ENCODE measurements at places on chromosomes 7 and 10. TPM values are rescaled to one million over a fixed set of nuclear protein-coding genes. Genes with fewer than 3 reads are reported as not detected.

NRBF2 gene
- 16.1 TPM for total RNA-seq

DNA sequence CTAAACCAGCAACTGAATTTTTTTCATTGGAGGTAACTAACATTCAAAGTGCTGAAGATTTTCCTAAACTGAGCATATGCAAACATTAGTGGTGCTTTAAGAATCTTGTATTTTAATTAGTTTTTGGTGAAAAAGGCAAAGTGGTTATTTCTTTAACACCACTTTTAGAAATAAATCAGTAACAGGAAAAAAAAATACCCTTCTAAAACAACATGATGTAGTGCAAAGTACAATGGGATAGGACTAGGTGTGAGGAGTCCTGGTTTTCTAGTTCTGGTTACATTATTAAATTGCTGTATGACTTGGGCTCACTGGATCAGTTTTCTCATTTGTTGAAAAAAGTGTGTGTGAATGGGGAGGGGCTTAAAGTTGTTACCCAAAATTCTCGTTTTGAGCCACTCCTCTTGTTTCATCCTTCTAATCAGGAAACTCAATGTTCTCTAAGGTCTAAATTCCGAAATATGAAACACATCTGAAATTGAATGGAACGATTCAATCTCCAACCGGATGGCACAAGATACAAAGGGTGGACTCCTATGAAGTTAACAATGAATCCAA lies 1.8 kb downstream of the WASL start:
- DNase-seq, result no peak
- H3K4me1 ChIP-seq, result peaks cover 53% of the 10 kb centered on the region
- no peaks in the 10 kb centered on the region for H3K36me3 ChIP-seq
- H3K27ac ChIP-seq, result peak overlapping the region; percentile 99
- no peaks in the 10 kb centered on the region for H3K27me3 ChIP-seq
- H3K4me3 ChIP-seq, result peak overlapping the region; percentile 93

TFEC gene
- not detected for total RNA-seq

- no peak overlapping the region for H3K4me3 ChIP-seq
- peaks cover 2% of the 10 kb centered on the region for H3K4me1 ChIP-seq
- no peak overlapping the region for H3K27ac ChIP-seq
- H3K27me3 ChIP-seq, result no peaks in the 10 kb centered on the region
- no peak for DNase-seq
Measured at GRCh38 chr7:43612599-43613589, 30.0 kb downstream of the STK17A start.

GRCh38 chr10:44978570-44979280 lies at the start of gene DEPP1:
DEPP1 (minus strand) TSS chr10:44978809; CDS start chr10:44978030, 779 bp downstream.
- H3K27me3 ChIP-seq, result no peaks in the 10 kb centered on the region
- H3K4me3 ChIP-seq, result peak within 1 kb of the TSS; percentile 26
- peaks cover 66% of the 10 kb centered on the region for H3K4me1 ChIP-seq

DNA sequence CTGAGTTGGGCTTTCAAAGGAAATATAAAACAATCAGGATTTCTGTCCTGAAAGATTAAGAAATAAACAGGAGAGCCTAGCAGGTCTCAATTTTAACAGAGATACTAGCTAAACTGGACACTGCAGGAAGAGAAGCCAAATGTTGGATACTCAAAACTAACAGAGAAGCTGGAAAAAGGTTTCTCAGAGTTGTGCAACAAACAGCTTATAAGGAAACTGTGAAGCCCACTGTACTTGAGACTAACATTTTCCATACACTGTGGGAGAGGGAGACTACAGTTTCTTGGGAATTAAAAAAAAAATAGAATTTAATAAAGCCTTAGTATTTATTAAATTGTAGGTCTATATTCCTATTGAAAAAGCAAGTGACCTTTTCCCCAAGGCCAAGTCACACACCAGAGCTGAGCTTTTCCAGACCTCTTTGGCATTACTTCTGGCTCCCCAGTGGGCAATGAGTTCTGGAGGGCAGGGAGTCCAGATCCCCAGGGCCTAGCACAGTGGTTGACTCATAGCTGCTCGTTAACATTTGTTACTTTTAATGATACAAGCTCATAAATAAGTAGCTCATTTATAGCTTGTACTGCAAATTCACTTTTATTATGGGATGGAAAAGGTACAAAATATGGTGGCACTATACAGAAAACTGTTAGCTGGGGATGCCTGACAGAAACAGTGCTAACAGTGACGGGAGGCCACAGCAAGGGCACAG lies 68.3 kb downstream of the MINDY3 start:
- no peaks in the 10 kb centered on the region for H3K36me3 ChIP-seq
- no peak overlapping the region for H3K4me3 ChIP-seq
- no peaks in the 10 kb centered on the region for H3K27me3 ChIP-seq
- H3K4me1 ChIP-seq, result peaks cover 26% of the 10 kb centered on the region
- peak overlapping the region; percentile 51 for H3K27ac ChIP-seq

ANKRD1 gene
- total RNA-seq, result 39.1 TPM

DNA sequence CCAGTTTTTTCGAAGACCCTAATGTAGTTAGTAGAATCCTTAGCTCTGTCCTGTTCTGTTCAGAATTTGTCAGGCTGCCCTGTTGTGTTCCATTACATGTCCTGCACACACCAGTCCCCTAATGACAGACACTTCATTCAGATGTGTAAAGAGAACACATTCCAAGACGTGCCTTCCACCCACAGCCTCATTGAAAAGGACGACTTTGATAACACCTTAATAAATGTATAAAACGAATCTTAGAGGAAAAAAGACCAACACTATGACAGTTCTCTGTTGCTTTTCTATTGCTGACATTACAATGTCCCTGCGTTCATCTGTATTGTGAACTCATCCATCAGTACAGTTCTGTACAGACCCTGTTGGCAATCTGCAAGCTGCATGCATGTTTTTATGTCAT lies 3.5 kb downstream of the LRRTM3 start:
- H3K27me3 ChIP-seq, result no peaks in the 10 kb centered on the region
- H3K27ac ChIP-seq, result no peak overlapping the region
- H3K4me3 ChIP-seq, result no peak overlapping the region
- H3K36me3 ChIP-seq, result no peaks in the 10 kb centered on the region
- no peak for DNase-seq
- peaks cover 16% of the 10 kb centered on the region for H3K4me1 ChIP-seq

- DNase-seq, result no peak
- H3K36me3 ChIP-seq, result no peaks in the 10 kb centered on the region
- H3K4me3 ChIP-seq, result no peak overlapping the region
- H3K27me3 ChIP-seq, result no peaks in the 10 kb centered on the region
- H3K27ac ChIP-seq, result no peak overlapping the region
- H3K4me1 ChIP-seq, result no peaks in the 10 kb centered on the region
Measured at GRCh38 chr7:141577043-141577839, 26.0 kb downstream of the AGK start.

KCNH2 gene
- 91.5 TPM for total RNA-seq

DNA sequence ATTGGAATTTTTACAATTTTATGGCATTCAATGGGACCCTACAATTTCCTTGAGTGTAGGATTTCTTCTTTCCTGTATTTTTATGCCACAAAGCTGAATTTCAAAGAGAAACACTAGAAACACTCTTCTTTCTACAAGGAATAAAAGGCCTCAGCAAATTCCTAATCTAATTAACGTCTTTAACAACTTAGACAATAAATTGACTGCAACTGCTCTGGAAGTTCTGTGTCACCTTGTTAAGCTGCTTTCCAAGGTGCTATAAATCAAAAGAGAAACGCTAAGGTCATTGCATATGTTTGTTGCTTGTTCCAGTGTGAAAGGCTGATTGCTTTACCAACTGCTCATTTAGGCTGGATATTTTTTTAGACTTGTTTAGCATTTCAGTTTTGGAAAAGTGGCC lies 182.2 kb downstream of the POLR1F start:
- no peaks in the 10 kb centered on the region for H3K36me3 ChIP-seq
- H3K4me3 ChIP-seq, result no peak overlapping the region
- DNase-seq, result no peak
- no peak overlapping the region for H3K27ac ChIP-seq

- H3K27me3 ChIP-seq, result no peaks in the 10 kb centered on the region
- peaks cover 9% of the 10 kb centered on the region for H3K4me1 ChIP-seq
- H3K27ac ChIP-seq, result no peak overlapping the region
- no peak overlapping the region for H3K4me3 ChIP-seq
Measured at GRCh38 chr7:90843472-90843871, 247.4 kb downstream of the CDK14 start.

- no peak overlapping the region for H3K27ac ChIP-seq
- no peak overlapping the region for H3K4me3 ChIP-seq
- peaks cover 91% of the 10 kb centered on the region for H3K27me3 ChIP-seq
- no peaks in the 10 kb centered on the region for H3K4me1 ChIP-seq
Measured at GRCh38 chr7:157690833-157691585, 354.2 kb downstream of the DNAJB6 start.

PLAU gene
- 5.4 TPM for total RNA-seq

GALNT17 gene
- 5.2 TPM for total RNA-seq

- no peak overlapping the region for H3K27ac ChIP-seq
- peaks cover 13% of the 10 kb centered on the region for H3K4me1 ChIP-seq
- DNase-seq, result peak; percentile 27
- no peaks in the 10 kb centered on the region for H3K36me3 ChIP-seq
- no peaks in the 10 kb centered on the region for H3K27me3 ChIP-seq
Measured at GRCh38 chr7:134991469-134992339, 5.4 kb downstream of the AGBL3 start.

GRCh38 chr7:23964715-23965114 lies 254.7 kb downstream of the STK31 start:
- H3K27ac ChIP-seq, result no peak overlapping the region
- no peak overlapping the region for H3K4me3 ChIP-seq
- no peaks in the 10 kb centered on the region for H3K4me1 ChIP-seq

DNA sequence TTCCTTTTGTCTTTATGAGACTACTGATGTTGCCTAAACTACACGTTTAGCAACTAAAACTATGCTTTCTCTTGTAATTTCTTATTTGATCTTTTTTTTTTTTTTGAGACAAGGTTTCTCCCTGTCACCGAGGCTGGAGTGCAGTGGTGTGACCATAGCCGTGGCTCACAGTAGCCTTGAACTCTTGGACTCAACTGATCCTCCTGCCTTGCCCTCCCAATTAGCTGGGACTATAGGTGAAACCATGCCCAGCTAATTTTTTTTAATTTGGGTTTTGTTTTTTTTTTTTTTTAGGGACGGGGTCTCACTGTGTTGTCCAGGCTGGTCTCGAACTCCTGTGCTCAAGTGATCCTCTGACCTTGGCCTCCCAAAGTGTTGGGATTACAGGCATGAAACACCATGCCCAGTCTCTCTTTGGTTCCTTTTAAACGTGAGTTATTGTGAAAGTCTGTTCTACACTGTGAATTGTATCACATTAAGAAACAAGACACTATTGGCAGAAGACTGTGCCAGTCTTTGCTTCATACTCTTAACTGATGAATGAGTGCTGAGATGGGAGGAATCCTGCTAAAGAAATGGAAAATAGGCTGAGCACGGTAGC lies 6.4 kb downstream of the TMEM248 start:
- H3K4me3 ChIP-seq, result no peak overlapping the region
- H3K27me3 ChIP-seq, result no peaks in the 10 kb centered on the region
- no peak for DNase-seq
- no peaks in the 10 kb centered on the region for H3K36me3 ChIP-seq
- H3K27ac ChIP-seq, result no peak overlapping the region
- peaks cover 12% of the 10 kb centered on the region for H3K4me1 ChIP-seq

GRCh38 chr7:137245890-137246289 lies 97.6 kb downstream of the PTN start:
- no peak overlapping the region for H3K27ac ChIP-seq
- no peak overlapping the region for H3K4me3 ChIP-seq
- DNase-seq, result no peak
- peaks cover 3% of the 10 kb centered on the region for H3K36me3 ChIP-seq
- H3K4me1 ChIP-seq, result peaks cover 4% of the 10 kb centered on the region

DNA sequence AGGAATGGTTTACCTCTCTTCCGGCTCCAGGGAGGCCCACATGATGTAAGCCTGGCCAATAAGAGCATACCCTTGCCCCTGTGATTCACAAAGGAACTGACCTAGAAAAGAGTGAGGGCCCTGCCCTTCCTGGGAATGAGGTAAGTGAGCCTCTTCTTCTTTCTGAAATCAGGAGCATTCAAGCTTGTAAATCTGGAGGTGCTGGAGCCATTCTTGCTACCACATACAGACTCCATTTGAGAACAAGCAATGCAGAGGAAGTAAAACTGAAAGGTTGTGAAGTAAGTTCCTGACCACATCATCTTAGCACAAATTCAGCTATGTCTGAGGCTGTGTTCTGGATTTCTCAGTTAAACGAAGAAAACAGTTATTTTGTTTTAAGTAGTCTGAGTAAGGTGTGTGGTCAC lies 132.2 kb downstream of the CD36 start:
- H3K4me1 ChIP-seq, result peaks cover 38% of the 10 kb centered on the region
- H3K27ac ChIP-seq, result no peak overlapping the region
- no peaks in the 10 kb centered on the region for H3K27me3 ChIP-seq
- no peak overlapping the region for H3K4me3 ChIP-seq
- DNase-seq, result no peak
- no peaks in the 10 kb centered on the region for H3K36me3 ChIP-seq

TDRD1 gene
- not detected for total RNA-seq

EN2 gene
- not detected for total RNA-seq

WNT8B gene
- total RNA-seq, result 0.07 TPM

- DNase-seq, result peak; percentile 76
- no peak overlapping the region for H3K4me3 ChIP-seq
- H3K36me3 ChIP-seq, result no peaks in the 10 kb centered on the region
- no peak overlapping the region for H3K27ac ChIP-seq
- no peaks in the 10 kb centered on the region for H3K4me1 ChIP-seq
Measured at GRCh38 chr7:142632271-142633134, 116.8 kb upstream of the PRSS1 start.

- H3K27me3 ChIP-seq, result no peaks in the 10 kb centered on the region
- DNase-seq, result no peak
Measured at GRCh38 chr7:20607216-20607615, 8.3 kb upstream of the ABCB5 start.

GRCh38 chr7:106870528-106870927 lies 5.4 kb downstream of the PIK3CG start:
- H3K4me1 ChIP-seq, result peaks cover 5% of the 10 kb centered on the region
- DNase-seq, result no peak
- H3K27ac ChIP-seq, result no peak overlapping the region
- no peaks in the 10 kb centered on the region for H3K27me3 ChIP-seq
- no peaks in the 10 kb centered on the region for H3K36me3 ChIP-seq

- peaks cover 3% of the 10 kb centered on the region for H3K4me1 ChIP-seq
- no peak for DNase-seq
- H3K4me3 ChIP-seq, result no peak overlapping the region
- H3K36me3 ChIP-seq, result no peaks in the 10 kb centered on the region
- no peaks in the 10 kb centered on the region for H3K27me3 ChIP-seq
Measured at GRCh38 chr7:71325151-71325550, 193.2 kb downstream of the GALNT17 start.

All from cardiac muscle cell (in vitro differentiated cells and primary cell).